Kasumi-1 (cell line): ENCODE measurements at places on chromosomes 4 and X.

GRCh38 chr4:138659037-138659811, 356.4 kb upstream of the NOCT start:
- DNase-seq, result no peak

GRCh38 chr4:1910643-1911042, 39.5 kb downstream of the NSD2 start:
- peak; percentile 43 for DNase-seq

- peak; percentile 14 for DNase-seq
Measured at GRCh38 chr4:86855572-86855971, 6.4 kb upstream of the SLC10A6 start.

- DNase-seq, result no peak
Measured at GRCh38 chrX:112470551-112470950, 209.2 kb downstream of the LHFPL1 start.

- no peak for DNase-seq
Measured at GRCh38 chr4:134375775-134376174, 174.2 kb upstream of the PABPC4L start.

DNA sequence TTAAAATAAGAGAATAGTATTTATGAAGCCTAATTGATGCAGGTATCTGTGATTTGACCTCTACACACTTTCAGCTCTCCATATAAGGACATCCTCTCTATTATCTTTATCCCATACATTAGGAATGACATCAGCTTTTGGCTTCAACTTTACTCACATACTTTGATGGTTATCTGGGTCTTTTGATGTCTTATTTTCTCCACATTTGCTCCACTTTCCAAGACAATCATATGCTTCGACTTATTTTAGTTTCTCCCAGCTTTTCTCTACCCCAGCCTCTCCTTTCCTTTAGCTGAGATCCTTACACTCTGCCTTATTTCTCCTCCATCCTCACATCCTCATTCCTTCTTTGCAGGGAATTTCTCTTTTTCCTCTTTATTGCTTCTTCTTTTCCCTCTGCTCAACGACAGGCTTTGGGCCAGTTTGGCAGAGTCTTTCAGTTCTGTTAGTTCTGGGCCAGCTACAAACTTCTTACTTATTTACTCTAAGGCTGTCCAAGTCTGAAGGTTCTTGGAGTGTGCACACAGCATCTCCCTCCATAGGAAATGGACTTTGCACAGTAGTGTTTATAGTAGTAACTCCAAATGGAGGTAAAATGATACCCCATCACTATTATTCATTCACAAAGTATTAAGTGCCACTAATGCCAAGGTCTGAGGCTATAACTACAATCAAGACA, 50.5 kb downstream of the SLC4A4 start:
- DNase-seq, result no peak

GRCh38 chrX:108426262-108426661, 12.0 kb downstream of the COL4A6 start:
- no peak for DNase-seq

- DNase-seq, result no peak
Measured at GRCh38 chr4:38302910-38303309, 342.7 kb downstream of the PTTG2 start.

GRCh38 chrX:134803551-134804183, 145.4 kb upstream of the PLAC1 start:
- no peak for DNase-seq

DNA sequence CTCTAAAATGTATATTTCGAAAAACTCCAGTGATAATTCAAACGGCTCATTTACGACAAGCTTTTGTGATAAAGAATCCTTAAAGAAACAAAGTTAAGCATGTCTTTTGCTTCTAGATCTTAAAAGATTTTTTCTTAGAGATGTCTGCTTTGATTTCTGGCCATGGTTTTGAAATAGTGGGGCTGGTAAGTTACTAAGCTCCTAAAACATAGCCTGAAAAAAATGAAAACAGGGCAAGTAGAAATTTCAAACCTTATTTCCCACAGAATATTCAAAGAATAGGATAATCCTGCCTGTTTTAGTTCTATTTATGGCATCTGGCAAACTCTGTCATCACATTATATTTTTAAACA, 318.3 kb downstream of the ARHGAP24 start:
- no peak for DNase-seq

DNA sequence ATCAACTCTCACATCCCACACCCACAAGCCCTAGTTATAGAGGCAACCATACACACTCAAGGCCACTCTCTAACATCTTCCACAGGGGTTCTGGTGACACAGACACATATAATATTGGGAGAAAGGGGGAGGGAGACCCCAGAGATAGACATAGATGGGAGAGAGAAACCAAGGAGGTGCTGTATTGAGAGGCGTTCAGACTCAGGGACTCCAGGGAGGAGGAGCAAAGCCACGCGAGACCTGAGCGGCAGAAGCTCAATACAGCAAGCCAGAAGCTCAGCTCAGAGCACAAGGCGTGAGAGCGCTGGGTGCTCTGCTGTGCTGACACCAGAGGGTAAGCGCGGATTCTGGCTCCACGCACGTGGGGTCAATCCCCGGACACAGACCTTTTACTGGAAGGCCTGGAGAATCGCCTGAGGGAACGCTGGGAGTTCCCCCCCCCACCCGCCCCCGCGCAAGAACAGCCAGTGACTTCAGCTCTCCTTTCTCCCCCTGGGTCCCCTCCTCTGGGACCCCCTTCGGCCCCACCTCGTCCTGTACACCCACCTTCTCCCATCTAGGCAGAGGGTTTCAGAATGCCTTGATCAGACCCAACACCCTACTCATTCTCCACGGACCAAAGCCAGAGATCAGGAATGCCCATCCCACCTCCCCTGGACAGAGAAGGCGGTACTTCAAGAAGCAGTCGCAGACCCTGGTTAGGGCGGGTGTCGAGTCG, 8.7 kb downstream of the MSX1 start:
- DNase-seq, result no peak

DNA sequence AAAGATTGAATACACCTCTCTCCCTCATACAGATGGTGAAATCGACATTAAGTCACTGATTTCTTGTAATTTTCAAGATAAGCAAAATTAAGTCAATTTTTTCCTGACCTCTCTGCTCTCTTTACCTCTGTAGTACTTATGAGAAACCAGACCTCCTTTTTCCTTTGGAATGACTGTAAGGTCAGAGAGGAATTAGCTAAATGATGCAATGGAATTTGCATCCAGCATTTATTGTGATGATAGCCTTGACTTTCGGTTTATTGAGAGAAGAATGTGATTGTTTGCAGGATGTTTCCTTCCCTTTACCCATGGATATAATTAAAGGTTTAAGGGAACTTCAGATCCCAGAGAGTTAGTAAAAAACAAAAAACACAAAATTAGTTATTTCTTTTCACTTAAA, 22.4 kb downstream of the STK26 start:
- no peak for DNase-seq

- no peak for DNase-seq
Measured at GRCh38 chr4:139054791-139055505, 39.4 kb downstream of the NOCT start.

DNA sequence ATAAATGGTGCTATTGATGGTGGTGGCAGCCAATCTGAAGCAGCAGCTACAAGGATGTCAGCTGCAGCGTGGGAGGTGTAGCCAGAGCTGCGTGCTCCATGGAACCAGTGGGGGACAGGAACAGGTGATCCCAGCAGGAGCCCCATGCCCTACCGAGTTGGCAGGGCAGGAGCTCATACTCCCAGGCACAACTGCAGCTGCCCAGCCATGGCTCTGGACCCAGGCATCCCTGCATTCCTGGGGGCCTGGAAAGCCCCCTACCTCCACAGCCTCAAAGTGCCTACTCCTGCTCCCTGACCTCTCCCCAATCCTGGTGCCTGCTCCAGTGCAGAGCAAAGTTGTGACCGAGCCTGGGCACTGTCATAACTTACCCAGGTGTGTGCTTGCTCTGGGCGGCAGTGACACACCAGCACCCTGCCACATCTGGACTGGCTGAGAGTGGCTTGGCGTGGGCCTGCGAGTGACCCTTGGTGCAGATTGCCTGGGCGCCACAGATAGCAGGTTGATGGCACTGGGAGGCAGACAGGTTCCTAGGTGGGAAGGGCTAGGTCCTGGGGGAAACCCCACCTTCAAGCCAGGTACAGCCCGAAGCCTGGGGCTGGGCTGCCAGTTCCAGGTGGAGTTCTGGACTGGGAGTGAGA, 101.1 kb downstream of the DCAF12L2 start:
- DNase-seq, result no peak

- no peak for DNase-seq
Measured at GRCh38 chr4:86403575-86403974, 43.7 kb upstream of the MAPK10 start.

DNA sequence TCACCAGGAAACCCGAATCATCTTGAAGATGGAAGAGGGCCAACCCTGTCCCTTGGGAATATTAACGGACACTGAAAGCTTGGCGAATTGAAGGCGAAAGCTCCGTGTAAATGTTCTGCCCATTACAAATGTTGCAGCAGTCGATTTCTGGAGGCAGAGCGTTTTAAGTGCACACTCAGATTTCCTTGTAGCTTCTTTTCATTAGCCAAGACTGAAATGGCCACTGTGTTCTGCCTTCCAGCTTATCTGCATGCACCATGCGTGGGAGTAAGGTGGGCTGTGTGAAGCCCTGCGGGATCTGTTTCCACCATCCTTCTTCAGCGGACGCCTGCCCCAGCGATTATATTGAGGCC, 1.3 kb downstream of the SMIM20 start:
- DNase-seq, result no peak

- DNase-seq, result no peak
Measured at GRCh38 chrX:57647020-57647419, 33.0 kb downstream of the NLRP2B start.

DNA sequence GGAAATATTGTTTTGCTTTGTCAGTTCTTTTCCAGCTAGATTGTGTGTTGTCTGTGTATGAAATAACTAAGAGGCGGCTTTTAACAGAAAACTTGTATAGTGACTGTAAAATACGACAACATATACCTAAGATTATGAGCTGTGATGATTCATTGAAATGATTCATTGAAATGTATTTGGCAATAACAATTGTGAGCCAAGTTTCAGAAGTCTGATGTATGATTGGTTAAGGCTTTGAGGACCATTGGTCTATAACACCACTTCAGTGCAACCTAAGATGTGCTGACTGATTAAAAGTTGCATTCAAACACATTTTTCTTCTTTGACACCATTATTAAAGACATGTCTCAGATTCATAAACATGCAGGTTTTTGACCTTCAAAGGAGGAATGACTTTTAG, 76.6 kb downstream of the PTPN13 start:
- DNase-seq, result no peak

GRCh38 chr4:131419147-131419546, 1729.9 kb upstream of the PCDH10 start:
- no peak for DNase-seq

DNA sequence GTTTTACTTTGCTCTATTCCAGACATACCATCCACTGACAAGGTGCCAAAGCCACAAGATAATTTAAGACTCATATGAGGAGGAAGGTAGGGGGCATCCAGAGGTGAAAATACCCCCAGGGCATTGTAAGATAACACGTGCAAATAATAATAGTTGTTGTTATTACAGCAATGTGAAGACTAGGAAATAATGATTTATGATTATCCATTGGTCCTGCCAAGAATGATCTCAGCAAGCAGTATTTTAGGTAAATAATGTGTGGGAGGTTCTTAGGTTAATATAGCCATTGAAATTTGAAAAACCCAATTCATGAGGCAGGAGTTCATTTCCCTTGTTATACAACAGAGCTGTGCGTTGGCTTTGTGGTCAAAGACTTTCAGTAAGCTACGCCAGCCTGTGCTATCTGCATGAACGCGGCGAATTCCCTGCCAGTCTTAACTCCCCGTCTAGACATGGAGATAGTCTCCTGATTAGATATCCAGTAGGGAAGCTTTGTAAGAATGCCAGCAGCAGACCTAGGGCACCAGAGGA, 47.2 kb upstream of the MXRA5 start:
- DNase-seq, result no peak

GRCh38 chr4:181745933-181746625, 497.1 kb upstream of the TENM3 start:
- DNase-seq, result no peak

DNA sequence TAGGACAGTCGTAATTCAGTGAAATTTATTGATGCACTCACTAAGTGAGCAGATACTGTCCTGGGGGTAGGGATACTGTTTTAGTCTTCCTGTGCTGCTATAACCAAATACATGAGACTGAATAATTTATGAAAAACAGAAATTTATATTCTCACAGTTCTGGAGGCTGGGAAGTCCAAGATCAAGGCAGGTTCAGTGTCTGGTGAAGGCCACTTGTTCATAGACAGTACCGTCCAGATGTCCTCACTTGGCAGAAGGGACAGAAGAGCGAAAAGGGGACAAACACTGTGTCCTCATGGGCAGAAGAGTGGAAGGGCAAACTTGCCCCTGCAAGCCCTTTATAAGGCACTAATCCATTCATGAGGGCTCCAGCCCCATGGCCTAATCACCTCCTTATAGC, 45.6 kb downstream of the PGRMC2 start:
- DNase-seq, result no peak

- DNase-seq, result no peak
Measured at GRCh38 chr4:1667273-1667672, 16.8 kb downstream of the FAM53A start.

DNA sequence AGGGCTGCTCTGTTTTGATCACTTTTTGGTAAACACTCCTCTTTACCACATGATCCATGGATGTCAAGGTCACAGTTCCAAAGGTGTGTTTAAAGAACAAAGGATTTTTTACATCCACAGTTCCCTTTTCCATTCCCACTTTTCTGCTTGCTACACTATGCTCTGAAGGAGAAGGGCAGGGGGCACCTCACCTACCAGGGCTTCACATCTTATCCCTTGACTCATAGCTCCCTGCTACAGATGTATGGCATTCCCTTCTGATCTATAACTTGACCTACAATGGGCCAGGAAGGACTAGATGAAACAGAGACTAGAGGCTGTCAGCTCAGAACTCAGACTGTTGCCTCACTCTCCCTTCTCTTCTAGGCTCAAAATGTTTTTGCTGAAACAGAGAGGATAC, 233.1 kb upstream of the RPS6KA3 start:
- DNase-seq, result no peak

DNA sequence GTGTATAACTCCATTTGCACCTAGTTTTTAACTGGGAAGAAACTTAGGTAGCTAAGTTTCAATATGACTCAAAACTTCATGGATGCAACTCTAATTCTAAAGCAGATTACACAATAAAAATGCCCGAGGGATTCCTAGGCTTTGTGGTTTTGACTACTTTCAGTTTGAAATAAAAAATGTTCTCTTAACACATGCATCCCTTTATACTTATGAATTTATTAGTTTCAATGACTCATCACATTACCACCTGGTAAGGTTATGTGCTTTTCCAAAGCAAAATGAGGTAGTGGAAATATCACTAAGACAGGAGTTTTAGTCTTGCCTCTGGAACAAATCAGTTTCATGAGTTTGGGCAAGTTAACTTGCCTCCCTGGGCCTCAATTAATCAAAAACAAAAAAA, 125.5 kb downstream of the OPHN1 start:
- DNase-seq, result no peak

GRCh38 chrX:138349351-138349750, 362.2 kb downstream of the FGF13 start:
- DNase-seq, result no peak

- no peak for DNase-seq
Measured at GRCh38 chr4:96992443-96992842, 1150.8 kb downstream of the STPG2 start.
